ENCODE measurements at places on chromosomes 5 and 9. TPM values are rescaled to one million over a fixed set of nuclear protein-coding genes. Genes with fewer than 3 reads are reported as not detected.

DNA sequence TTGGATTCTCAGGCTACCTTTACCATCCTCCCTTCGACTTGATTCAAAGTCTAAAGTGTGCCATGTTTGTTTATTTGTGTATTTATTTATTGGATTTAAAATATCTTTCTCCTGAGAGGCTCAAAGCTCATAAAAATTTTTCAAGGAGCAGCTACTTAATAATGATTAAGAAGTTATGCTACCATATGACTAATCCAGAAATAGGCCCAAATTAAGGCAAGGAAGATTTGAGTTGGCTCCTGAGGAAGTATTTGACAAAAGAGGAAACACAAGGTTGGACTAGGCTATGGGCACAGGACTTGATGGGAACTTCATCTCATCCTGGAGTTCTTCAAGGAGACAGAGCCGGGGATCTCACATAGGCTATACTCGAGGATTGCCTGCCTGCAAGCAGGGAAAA, 22.4 kb upstream of the PPP2CA start:
- H3K36me3 ChIP-seq, result no peaks in the 10 kb centered on the region
- no peak overlapping the region for H3K4me3 ChIP-seq
- no peak overlapping the region for H3K27ac ChIP-seq
- H3K4me1 ChIP-seq, result peaks cover 2% of the 10 kb centered on the region
- H3K27me3 ChIP-seq, result no peaks in the 10 kb centered on the region

- H3K27ac ChIP-seq, result no peak overlapping the region
- no peaks in the 10 kb centered on the region for H3K4me1 ChIP-seq
- no peak overlapping the region for H3K4me3 ChIP-seq
- no peak for DNase-seq
- no peaks in the 10 kb centered on the region for H3K36me3 ChIP-seq
- H3K27me3 ChIP-seq, result no peaks in the 10 kb centered on the region
These were observed 1867.9 kb upstream of the NUDT12 start for GRCh38 chr5:105430516-105430915.

The PCDHB11 gene
- total RNA-seq, result 9.2 TPM

The ADAMTS19 gene
- total RNA-seq, result 1.5 TPM

DNA sequence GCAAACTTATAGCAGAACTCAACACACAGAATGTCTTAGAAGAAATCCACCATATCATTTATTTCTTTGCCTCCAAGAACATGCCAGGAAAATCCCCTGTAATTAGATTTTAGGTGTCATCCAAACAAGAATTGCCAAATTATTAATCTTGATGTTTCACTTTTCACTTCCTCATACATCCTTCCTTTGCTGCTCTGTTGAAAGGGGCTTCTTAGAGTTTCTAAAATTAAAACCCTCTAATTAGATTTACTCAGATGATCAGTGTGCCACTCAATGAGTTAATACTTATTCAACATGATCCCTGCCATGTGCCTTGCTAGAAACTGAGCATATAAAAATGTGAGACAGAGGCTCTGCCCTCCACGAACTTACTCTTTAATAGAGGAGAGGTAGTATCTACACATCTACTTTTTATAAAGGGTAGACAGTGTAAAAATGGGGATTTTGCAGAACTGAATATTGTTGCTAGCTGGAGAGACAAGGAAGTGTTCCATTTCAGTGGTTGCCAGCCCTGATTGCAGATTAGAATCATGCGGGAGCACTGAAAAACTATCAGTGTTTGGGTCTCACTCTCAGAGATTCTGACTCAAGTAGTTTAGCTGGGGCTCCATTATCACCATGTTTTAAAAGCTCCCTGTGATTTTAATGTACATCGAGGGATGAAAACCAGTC, 498.4 kb downstream of the TLE4 start:
- H3K4me1 ChIP-seq, result no peaks in the 10 kb centered on the region
- H3K36me3 ChIP-seq, result no peaks in the 10 kb centered on the region
- no peak overlapping the region for H3K27ac ChIP-seq
- DNase-seq, result no peak
- no peaks in the 10 kb centered on the region for H3K27me3 ChIP-seq

DNA sequence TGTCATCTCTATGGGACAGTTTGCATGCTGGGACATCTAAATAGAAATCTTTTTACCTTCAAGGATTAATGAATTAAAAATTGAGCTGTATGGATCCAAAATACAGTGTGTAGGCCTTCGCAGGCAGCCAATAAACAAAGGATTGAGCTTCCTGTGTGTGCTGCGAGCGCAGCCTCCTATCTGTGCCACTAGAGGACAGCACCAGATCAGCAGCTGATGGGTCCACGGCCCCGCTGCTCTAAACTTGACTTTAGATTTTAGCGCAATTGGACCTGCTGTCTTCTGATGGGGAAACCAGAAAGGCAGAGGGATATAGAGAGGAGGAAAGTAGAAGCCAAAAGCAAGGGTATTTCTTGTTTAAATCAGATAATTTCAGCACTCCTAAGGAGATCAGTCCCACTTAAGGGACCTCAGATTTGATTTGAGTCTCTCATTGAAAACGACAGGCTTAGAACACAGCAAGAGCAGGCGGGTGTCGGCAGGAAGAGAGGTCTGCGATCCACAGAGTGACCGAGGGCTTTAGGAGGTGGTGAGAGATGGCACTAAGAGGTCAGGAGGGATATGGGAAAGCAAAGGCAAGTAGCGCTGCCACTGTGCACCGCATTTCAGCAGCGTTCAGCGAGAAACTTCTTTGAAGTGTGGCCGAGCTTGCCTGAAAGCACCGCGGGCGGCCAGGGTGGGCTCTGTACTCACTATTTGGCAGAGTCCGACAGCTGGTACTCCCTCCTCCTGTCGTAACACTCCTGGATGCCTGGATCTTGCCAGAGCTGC, 214.3 kb downstream of the GNA14 start:
- no peaks in the 10 kb centered on the region for H3K4me1 ChIP-seq
- no peaks in the 10 kb centered on the region for H3K27me3 ChIP-seq
- no peak overlapping the region for H3K4me3 ChIP-seq
- H3K36me3 ChIP-seq, result no peaks in the 10 kb centered on the region
- peak; percentile 76 for DNase-seq

The MINAR2 gene
- total RNA-seq, result 0.10 TPM

DNA sequence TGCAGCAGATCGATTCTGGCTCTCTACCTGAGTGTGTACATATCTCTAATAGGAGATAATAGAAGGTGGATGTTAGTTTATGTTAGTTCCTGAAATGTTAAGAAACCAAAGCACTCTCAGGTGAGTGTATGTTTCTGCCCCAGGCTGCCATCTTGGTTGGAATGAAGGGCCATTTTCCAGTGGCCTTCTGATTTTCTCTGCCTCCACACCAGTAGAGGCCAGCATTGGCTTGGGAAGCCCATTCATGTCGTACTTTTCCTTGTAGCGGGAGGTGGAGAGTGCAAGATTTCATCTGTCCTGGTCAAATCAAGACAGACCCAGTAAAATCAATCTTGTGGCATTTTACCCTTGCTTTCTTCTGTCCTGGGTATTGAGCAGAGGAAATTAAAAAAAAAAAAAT, 91.0 kb downstream of the GAS1 start:
- H3K4me3 ChIP-seq, result no peak overlapping the region
- H3K27ac ChIP-seq, result no peak overlapping the region
- H3K27me3 ChIP-seq, result no peaks in the 10 kb centered on the region

DNA sequence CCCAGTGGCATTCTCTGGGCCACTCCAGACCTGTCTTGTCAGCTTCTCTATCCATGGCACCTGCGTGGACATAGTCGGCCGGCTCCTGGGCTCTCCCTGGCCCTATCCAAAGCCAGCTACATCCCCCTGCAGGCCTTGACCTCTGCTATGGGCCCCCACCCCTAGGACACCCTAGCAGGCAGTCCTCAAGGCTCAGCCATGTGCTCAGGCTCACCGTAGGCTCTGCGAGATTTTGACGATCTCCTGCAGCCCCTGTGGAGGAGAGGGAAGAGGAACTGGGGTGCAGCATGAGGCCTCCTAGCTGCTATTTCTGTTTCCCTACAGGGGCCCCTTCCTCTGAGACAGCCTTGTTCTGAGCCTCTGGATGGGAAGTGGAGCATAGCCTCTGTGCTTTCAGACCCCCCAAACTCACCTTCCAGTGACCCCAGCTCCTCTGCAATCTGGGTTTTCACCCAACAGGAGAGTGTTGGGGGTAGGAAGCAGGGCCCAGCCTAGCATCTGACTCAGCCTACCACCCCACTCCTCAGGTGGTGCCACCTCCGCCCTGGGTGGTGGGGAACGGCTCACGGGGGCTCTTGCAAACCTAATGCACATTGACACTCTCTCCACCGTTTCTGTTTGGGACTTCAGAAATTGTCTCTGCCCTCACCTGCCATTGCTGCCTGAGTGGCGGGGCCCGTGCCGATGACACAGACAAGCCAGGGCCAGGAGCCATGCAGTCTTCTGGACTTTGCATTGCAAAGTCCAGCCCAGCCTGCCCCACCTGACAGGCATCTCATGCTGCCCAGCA, 36.7 kb downstream of the HRH2 start:
- H3K36me3 ChIP-seq, result no peaks in the 10 kb centered on the region
- no peak overlapping the region for H3K27ac ChIP-seq
- no peaks in the 10 kb centered on the region for H3K4me1 ChIP-seq
- H3K4me3 ChIP-seq, result no peak overlapping the region

DNA sequence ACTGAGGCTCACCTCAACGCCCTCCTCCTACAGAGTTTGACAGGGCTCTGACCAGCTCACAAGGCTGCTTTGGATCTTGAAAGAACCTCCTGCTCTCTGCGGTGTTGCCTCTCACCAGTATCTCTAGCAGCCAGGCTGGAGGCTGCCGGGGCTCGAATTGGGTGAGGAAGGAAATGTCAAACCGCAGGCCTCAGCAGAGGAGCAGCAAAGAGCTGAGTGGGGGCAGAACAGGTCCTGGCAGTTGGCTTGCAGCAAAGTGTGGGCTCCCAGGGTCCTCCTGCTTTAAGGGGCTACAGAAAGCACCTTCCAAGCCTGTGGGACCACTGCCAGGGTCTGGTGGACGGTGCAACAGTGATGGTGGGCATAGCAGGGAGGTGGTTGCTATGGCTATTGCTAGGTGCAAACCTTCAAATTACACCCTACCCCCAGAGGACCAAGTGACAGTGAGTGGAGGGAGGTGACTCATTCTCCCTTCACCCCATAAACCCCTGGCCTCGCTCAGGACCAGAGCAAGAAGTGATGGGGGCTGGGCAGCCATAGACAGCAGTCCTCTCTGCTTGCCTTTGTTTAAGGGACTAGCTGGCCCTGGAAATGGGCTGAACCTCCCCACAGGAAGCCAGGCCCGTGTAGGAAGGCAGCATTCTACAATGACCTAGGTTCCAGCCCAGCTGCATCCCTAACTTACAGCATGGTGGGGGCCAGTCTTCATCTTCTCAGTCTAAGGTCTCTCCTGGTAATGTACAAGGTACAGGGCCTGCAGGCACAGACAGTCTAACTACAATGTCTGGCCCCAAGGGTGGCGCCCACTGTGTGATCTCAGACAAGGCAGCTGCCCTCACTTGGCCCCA, 18.7 kb downstream of the LCP2 start:
- DNase-seq, result no peak
- H3K27ac ChIP-seq, result no peak overlapping the region
- H3K4me3 ChIP-seq, result no peak overlapping the region

The TMEM232 gene
- 23.6 TPM for total RNA-seq

DNA sequence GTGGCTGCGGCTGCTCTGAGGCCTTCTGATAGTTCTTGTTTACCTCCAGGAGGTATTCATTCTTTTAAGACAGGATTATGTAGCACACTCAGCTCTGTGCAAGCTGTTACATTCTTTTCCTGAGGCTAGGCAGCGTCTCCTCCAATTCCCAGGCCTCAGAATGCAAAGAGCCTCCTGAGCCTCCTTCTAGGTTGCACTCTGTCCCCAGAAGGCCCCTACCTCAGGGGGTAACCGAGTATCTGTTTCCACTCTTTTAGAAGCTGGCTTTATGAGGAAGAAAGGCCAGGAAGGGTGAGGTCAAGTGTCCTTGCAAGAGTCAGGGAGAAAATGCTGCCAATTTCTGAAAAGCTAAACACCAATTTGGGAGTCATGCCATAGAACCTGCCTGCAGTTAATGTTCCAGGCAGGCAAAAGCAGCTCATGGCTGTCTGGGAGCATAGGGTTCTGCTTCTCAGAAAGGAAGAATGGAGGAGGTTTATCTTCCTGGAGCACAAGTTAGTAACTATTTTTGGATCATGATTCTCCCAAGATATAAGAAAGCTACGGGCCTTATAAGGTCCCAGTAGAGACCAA, 178.9 kb downstream of the SEMA6A start:
- H3K27ac ChIP-seq, result no peak overlapping the region
- peaks cover 8% of the 10 kb centered on the region for H3K4me1 ChIP-seq
- DNase-seq, result no peak
- no peaks in the 10 kb centered on the region for H3K27me3 ChIP-seq
- no peak overlapping the region for H3K4me3 ChIP-seq

DNA sequence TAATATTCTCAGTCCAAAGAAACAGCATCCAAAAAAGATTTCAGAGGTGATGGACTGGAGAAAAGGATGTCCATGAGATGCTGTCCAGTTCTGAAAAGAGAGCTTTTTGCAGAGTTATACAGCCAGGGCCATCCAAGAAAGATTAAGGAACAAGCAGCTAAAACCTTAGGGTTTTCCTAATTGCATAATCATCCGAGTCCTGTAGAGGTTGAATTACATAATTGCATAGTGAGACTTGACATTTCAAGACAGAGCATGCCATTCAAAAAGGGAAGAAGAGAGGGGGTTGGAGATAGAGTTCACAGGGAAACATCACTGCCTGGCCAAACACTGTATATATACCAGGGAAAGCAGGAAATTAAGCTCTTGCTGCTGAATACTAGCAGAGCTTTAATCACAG, 1729.2 kb upstream of the WWC1 start:
- no peak overlapping the region for H3K4me3 ChIP-seq
- DNase-seq, result no peak
- H3K27ac ChIP-seq, result no peak overlapping the region
- H3K36me3 ChIP-seq, result no peaks in the 10 kb centered on the region

The SPINK5 gene
- total RNA-seq, result not detected

DNA sequence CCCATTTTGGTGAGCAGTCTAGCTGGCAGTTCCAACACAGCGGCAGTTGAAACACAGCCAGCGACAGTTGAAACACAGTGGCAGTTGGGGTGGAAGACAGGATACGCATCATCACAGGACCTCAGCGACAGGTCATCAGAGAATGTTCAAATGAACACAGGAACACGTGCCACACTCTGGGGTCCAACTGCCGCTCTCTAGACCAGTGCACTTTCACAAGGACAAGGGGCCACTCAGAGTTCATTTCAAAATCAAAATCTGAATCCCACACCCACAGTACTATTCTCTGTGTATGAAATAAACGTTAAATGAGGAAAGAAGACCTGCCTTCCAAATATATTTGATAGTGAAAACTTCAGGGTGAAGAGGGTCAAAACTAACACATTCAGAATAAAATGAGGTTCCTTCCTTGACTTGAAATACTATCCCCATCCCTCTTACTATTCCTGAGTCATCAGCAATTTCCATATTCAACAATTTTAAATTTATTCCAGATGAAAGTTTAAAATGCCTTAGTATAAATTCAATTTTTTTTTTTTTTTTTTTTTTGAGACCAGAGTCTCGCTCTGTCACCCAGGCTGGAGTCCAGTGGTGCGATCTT, 53.0 kb upstream of the SIMC1 start:
- no peak overlapping the region for H3K4me3 ChIP-seq
- peak; percentile 60 for DNase-seq
- no peaks in the 10 kb centered on the region for H3K36me3 ChIP-seq
- H3K27ac ChIP-seq, result no peak overlapping the region
- no peaks in the 10 kb centered on the region for H3K27me3 ChIP-seq
- H3K4me1 ChIP-seq, result peaks cover 18% of the 10 kb centered on the region
